Endodermal cell (in vitro differentiated cells): ENCODE measurements at places on chromosomes 7 and 10. TPM values are rescaled to one million over a fixed set of nuclear protein-coding genes. Genes with fewer than 3 reads are reported as not detected.

DNA sequence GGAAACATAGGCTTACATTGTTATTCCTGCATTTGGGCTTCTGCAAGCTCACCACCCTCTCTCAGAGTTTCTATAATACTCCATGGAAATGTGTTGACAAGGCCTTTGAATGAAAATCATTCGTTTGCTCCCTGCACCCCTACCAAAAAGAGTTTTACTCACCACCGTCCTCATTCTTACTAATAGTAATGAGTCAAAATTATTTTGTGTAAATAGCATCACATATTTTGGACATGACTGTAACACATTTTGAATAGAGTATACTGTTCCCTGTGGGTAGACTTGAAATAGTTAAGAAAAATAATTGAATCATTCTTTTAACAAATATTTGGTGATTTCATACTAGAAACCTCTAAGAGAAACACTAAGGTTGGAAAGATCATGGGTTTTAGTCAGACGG lies 84.6 kb downstream of the AKAP9 start:
- DNase-seq = no peak

DNA sequence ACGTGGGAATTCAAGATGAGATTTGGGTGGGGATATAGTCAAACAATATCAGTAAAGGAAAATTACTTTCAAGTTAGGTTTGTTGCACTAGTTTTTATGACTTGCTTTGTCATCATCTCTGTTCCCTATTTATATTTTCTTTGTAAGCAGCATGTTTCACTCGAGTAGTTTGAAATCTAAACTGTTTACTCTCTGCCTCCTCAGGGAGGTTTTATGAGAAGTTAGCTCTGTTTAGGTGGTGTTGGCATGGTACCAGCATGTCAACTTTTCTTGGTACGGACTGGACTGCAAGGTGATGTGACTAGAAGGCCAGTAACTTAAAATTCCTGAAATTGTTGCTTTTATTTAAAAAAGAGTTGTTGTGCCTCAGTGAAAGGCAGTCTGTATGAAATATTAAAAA lies 59.2 kb upstream of the MTPN start:
- DNase-seq = no peak

DNA sequence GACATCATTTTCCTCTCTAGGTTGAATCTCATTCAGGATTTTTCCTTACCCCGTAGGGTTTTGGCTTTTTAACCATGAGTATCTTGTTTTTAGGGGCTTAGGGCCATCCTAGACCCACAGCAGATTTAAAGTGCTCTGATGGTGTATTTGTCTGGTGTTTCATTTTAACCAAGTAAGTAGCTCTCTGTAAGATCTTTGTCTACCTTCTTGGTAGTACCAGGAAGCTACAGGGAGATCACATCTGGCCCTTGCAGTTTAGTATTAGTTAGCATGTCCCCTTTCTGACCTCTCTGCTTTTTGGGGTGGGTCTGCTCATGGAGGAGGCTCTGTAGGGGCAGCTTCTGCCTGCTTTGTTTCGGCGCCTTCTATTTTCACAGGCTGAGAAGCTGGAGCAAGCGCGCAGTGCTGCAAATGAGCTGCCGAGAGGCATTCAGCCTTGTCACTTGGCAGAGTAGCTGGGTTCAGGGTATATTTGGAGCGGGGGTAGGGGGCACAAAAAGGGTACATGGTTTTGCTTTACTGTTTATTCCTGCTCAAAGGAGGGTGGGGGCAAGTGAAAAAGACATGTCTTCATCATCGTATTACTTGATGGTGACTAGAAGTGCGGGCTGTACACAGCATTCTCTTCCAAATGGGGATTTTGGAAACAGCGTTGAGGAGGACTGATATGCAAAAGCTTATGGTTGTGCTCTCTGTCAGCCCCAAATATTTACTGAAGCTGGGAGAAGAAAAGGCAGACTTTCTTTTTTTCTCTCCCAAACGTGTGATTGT lies 146.3 kb downstream of the CELF2 start:
- no peak for DNase-seq

DNA sequence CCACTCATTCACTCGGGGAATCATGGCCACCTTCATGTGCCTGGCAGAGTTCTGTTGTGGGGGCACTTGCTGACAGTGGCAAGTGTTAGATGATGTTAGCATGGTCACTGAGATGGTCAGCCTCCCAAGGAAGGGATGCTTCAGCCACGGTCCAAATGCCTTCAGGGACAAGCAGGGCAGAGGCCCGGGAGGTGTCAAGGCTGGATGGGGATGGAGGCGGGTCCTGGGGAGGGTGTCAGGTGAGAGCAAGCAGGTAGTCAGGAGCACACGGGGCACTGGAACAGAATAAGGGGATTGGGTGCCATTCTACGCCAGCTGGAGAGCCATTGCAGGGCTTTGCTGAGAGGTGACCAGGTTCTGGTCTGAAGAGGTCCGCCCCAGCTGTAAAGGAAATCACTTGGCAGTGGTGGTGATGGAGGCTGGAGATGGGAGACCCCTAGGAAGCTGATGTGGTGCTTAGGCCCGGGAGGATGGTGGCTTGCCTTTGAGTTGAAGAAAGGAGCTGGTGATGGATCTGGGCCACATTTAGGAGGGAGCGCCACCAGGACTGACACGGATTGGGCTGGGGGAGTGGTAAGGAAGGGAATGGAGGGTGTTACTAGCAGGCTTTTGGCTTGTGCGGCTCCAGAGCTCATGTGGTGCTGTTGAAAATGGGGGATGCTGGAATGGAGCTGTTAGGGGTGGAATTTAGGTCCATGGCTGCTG lies 24.1 kb downstream of the AGAP3 start:
- no peak for DNase-seq

DNA sequence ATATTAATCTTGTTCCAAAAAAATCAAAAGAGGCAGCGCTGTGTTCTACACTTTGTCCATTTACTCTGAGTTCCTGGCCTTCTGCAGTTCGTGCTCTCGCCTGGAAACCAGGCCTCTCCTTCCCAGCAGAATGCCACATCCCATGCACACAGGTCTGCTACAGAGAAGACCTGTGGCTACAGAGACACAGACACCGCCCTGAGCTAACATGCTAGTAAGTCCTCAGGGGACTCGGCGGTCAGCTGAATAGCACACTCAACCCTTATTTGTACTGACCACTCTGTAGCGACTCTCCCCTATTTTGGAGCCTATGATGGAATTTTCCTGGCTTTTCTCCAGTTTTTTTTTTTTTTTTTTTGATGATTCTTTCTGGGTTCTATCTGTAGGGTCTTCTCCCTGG lies 12.8 kb downstream of the CREB3L2 start:
- DNase-seq = no peak

DNA sequence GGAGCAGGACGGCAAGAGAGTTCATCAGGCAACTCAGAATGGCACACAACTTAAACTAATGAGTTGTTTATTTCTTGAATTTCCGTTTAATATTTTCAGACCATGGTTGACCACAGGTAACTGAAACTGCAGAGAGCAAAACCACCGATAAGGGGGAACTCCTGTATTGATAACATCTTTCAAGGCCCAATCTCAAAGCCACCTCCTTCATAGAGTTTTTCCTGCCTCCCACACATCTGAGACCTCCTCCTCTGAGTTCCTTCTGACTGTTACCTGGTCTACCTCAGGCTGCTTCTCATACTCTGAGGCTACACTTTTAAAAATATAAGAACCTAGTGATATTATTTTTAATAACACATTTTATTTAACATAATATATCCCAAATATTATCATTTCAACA lies 341.5 kb upstream of the NPVF start:
- DNase-seq = no peak

GRCh38 chr7:99000904-99001465 lies 122.7 kb downstream of the TRRAP start:
- peak; percentile 31 for DNase-seq

DNA sequence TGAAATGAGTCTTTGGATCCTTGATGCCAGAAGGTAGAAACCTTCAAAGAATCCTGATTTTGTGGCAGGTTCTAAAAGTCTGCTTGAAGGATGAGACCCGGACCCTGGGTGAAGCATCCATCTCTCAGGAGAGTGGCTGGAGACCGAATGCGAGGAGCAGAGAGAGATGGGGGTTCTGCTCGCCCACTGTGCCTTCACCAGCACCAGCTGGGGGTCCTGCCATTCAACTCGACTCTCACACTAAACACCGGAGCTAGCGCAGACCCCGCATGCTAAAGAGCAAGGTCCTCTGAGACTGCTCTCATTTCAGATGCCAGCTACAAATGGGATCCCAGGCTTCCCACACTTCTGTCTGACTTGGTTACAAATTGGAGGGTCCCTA lies 218.4 kb downstream of the GLRX3 start:
- peak; percentile 12 for DNase-seq

- DNase-seq = peak; percentile 55
Measured at GRCh38 chr10:110525349-110526260, 27.9 kb downstream of the DUSP5 start.

GRCh38 chr7:89500084-89500483 lies 654.2 kb upstream of the STEAP1 start:
- no peak for DNase-seq

- DNase-seq = peak; percentile 97
Measured at GRCh38 chr10:71696628-71697326, 22.8 kb downstream of the C10orf105 start.

- DNase-seq = no peak
Measured at GRCh38 chr10:94174838-94175237, 181.1 kb downstream of the PLCE1 start.

DNA sequence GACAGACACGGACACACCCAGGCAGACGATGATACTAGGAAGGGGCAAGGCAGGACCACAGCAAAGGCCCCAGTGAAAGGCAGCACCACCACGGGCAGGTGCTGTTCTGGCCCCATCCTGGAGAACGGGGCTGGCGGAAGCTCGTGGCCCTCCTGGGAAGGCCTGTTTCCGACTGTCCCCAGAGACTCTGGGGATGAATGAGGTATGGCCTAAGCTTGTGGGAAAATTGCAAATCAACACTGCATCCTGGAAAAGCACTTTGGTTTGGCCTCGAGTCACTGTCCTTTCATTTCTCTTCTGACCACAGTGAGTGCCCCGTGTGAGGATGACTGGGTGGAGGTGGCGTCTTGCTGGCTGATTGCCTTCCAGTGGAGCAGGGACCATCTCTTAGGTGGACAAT lies 81.6 kb upstream of the ANLN start:
- DNase-seq = no peak

DNA sequence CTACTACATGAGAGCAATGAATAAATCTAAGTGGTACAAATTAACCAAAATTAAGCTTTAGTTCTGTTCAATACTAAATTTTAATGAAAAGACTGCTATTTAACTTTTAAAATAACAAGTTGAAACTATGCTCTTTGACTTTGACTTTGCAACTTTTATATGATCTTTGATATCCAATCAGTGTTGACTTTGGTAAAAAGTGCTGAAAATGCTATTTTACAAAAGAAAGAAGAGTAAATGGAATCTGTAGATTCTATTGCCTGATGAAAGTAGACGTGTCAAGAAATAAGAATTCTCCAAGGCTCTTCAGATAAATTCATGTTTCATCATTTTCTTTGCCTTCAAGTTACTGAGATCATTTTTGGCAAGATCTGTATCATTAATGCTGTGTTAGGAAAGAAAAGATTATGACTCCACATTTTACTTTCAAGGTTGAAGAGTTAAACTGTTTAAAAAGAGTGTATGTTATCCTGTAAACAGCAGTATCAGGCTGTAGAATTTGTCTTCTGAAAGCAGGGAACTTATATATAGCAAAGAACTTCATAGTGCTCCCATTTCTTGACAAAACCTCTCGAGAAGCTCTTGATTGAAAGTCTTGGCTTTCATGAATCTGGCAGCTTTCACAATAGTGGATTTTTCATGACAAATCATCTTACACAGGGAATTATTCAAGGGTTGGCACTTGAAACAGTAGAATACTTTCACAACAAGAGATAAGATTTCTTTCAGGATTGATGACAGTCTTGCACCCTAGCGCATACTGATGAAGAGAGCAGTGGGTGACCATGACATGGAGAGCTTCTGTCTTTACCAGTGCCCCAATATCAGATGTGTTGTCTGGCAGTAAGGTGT lies 72.1 kb downstream of the PTEN start:
- no peak for DNase-seq

GRCh38 chr7:4650433-4651047 lies 31.6 kb upstream of the FOXK1 start:
- peak; percentile 65 for DNase-seq

- DNase-seq = peak; percentile 95
Measured at GRCh38 chr10:87863053-87863943, at the start of the genes KLLN and PTEN. Gene KLLN, minus strand, starts transcription at chr10:87863533. Its CDS starts 1,046 bp downstream, at chr10:87862487. Gene PTEN, plus strand, starts transcription at chr10:87863625. Its CDS starts 845 bp downstream, at chr10:87864470.

- no peak for DNase-seq
Measured at GRCh38 chr7:94615666-94616065, 40.3 kb downstream of the SGCE start.

Gene LOXL4
- total RNA-seq = 0.77 to 1.5 TPM (median 1.0 TPM) in 3 replicates

Gene FZD8
- 185 and 189 TPM in 2 replicates for total RNA-seq

Gene SPAG6
- 1.1 and 1.2 TPM in 2 replicates for total RNA-seq

Gene USP6NL
- total RNA-seq = 21.9 and 22.9 TPM in 2 replicates

Gene FOXI2
- 0.28 to 1.3 TPM (median 1.0 TPM) in 3 replicates for total RNA-seq

Gene CYP26C1
- 0.44 to 3.5 TPM (median 0.67 TPM) in 3 replicates for total RNA-seq

Gene GPR37
- total RNA-seq = 31.6 to 94.8 TPM (median 34.5 TPM) in 3 replicates

Gene MRC1
- 0.08 TPM in 1 of 3 replicates, not detected in the others for total RNA-seq

Gene PCGF6
- 14.7 to 20.7 TPM (median 20.5 TPM) in 3 replicates for total RNA-seq

Gene CPA2
- 0.32 to 0.70 TPM (median 0.66 TPM) in 3 replicates for total RNA-seq
